ENCODE measurements at places on chromosomes 7 and 10.
A peak's percentile ranks its signal among the peaks of the same experiment; 100 is the strongest.

DNA sequence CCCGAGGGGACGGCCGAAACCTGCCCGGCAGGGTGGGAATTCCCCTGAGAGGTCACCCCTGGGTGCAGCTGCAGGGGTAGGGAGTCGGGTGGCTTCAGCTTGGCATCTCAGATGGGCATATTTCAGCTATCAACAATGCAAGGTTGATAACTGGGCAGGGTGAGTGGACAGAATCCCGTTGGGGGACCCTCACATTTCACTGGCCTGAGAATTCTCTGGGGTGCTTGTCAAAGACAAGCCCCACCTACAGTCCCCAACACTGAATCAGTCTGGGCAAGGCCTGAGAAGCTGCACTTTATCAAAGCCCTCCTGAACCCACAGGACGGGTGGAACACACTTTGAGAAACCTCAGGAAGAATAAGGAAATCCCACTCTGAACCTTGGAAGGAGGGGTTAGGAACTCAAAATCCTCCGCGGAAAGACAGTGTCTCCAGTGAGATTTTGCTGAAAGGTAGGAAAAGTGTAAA is 3.1 kb downstream of the RGS10 start:
- DNase-seq = no peak

GRCh38 chr7:68155676-68156075 is 1159.0 kb downstream of the TYW1 start:
- no peak for DNase-seq

- DNase-seq = no peak
Measured at GRCh38 chr10:122142641-122143237, 128.4 kb upstream of the BTBD16 start.

- no peak for DNase-seq
Measured at GRCh38 chr10:71241114-71241829, 28.9 kb downstream of the UNC5B start.

DNA sequence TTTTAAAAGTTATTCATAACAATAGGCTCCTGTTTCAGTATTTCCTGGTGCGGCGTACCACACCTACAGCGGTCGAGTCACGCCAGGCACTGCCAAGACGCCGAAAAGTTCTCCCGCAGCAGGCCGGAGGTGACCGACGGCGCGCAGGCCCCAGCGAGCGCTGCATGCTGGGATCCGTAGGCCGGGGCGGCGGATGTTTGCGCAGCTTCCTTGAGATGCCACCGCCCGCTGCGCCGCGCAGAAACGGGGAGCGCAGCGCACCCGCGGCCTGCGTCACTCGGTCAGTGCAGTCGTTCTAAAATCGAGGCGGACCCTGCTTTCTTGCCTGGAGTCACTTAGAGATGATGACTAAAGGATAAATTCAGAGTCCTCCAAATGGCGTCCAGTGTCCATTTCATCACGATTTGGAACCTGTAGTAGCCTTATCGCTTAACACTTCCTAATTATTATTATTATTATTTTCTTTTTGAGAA is 1.3 kb upstream of the KIF11 start:
- peak; percentile 29 for DNase-seq

- no peak for DNase-seq
Measured at GRCh38 chr10:95831515-95831914, 75.6 kb downstream of the ENTPD1 start.

DNA sequence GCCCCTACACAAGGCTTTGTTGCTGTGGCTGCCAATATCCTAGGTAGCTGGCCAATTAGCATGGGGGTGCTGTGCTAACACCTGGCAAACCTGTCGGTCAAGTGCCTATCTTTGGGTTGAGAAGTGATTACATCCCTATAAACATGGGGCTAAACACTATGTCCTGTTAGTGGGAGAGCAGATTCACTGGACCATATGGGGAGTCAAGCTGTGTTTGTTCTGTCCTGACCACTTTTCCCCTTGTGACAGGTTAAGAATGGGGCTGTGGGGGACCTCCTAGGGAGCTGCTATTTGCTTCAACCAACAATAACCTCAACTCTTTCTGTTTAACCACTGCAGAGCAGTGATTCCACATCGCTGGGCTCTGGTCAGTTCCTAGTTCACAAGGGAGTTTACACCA is 151.5 kb upstream of the AOAH start:
- peak; percentile 81 for DNase-seq

DNA sequence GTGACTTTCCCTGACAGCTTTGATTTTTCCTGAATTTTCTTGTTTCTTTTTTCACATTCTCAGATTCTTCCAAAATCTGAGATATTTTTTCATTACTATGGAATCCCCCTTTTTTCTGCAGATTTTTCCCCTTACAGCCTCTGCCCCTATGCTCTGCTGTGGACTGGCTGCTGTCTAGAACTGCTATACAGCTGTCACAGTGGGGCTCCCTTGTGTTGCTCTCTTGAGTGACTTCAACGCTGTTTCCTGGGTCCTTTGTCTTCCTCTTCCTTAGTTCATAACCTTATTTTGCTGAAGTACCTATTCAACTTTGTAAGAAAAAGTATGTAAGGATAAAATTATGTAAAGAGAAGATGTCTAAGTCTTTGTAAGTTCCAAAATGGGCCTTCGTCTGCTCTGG is 234.1 kb upstream of the YAE1 start:
- DNase-seq = no peak

GRCh38 chr10:44889834-44890233 is 21.3 kb upstream of the TMEM72 start:
- DNase-seq = no peak

DNA sequence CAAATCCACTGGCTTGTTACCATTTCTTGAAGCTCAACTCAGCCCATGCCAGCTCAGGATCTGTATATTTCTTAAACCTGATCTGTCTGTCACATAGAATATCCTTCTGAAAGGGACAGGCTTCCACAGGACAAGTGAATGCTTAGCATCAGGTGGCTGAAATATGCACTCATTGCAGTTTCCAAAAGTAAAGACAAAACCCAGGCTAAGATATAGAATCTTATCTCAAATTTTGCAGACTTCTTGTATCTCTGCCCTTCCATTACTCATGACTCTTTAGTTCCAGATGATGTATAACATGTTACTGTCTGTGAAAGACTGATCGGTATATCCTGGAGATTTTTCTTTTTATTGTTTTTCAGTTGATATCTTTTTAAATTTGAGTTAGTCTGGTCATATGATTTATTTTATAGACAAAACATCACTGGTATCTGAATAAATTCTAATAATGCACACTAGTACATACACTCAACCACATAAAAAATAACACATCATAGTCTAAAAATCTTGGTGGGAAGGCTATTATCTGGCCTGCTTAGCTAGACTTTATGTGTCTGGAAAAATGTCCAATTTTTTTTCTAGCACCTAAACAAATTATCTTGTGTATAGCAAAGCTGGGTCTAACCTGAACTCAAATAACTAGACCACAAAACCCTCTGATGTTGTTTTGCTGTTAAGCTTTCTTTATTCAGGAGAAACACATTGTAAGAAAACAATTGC is 182.6 kb downstream of the ADAM12 start:
- DNase-seq = no peak

DNA sequence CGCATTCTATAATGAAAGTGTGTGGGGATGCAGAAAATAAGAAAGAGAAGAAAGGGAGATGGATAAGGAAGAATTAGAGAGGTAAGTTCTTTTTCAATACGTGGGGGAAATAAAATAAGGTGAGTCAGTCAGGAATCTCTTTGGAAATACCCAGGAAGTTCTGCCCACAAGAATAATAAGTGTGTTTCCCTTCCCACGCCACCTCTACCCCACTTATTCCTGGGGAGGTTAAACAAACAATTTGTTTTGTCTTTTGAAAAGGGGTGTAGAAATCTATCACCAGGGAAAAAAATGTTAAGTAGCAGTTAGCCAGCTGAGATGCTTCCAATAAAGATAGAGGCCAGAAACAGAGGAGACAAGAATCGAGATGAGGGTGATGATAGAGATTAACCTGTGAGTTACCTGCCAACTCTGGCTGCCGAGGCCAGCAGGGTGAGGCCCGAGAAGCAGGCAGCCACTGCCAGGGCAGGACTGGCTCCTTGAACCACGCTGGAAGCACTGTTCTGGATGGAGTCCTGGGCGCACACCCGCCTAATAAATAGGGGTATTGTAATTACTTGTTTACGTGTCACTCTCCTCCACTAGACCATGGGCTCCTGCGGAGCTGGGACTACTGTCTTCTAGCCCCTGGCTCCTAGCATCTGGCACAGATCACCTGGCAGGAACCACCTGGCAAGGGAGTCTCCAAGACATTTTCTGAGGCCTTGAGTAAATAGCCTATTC is 191.3 kb downstream of the FGFR2 start:
- DNase-seq = no peak

DNA sequence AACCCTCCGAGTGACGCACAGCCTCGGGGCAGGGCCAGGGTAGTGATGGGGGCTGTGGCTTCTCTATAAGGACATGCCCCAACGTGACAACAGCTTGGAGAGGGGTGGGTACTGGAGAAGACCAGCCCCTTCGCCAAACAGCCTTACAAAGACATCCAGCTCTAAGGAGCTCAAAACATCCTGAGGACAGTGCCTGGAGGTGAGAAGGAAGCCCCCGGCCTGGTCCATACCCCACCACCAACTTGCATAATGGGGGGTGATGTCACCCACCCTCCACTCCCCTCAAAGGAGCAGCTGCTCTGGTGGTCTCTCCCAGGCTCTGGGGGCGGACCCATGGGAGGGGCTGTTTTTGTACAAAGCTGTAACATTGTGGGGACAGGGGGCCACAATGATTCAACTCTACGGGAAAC is 15.1 kb downstream of the PRSS2 start:
- no peak for DNase-seq

DNA sequence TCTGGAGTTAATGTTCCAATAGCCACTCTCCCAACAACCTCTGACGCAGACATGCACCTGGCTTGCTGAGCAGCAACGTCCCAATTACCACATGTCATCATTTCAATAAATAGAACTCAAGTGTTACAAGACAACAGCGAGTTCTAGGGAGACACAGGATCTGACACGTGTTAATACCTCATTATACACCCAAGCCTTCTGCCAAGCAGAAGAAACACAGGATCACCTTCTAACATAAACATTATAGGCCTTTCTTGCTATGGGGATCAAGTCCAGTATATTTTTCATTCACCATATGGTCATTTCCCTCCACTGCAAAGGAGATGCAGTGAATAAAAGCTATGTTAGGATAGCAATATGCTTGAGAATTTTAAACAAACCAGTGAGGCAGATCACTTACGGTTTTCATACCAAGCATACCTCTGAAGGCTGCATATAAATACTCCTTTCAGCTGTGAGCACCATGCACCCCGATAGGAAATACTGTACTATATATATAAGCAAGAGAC is 74.2 kb downstream of the JAZF1 start:
- DNase-seq = peak; percentile 89

- DNase-seq = no peak
Measured at GRCh38 chr10:132593389-132593788, 55.8 kb downstream of the INPP5A start.

- DNase-seq = no peak
Measured at GRCh38 chr10:62869958-62870357, 53.8 kb upstream of the EGR2 start.

DNA sequence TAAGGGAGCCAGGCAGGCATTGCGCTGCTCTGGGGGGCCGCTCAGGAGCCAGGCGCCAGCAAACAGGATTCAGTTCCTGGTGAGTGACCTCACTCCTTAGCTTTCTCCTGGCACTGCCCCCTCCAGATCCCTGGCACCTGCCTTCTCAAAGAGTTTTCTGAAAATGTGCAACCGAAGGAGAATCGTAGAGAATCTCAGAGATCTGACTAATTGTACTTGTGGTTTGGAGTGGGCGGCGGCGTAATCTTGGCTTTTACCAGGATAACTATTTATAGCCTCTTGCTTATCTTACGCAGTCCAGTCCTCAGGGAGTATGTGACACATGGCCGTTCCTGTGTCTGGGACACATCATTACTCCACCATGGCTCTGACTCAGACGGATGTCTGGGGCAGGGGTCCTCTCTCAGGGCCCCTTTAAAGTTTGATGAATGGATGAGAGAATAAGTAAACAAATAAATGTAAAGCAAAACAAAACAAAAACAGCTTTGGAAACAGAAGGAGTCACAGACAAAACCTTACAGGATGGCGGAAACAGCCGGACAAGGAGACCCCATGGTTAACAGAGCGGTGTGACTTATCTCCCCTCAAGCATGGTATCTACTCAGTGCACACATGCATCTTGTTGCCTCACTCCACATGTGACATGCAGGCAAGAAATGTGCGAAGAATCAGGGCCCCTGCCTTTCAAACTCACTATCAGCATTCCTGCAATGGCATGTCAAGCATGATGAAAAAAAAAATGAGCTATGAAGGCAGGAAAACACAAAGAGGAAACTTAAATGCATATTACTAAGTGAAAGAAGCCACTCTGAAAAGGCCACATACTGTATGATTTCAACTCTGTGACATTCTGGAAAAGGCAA is 99.7 kb downstream of the TNS3 start:
- DNase-seq = no peak

GRCh38 chr7:125908711-125909110 is 979.1 kb upstream of the POT1 start:
- DNase-seq = no peak

DNA sequence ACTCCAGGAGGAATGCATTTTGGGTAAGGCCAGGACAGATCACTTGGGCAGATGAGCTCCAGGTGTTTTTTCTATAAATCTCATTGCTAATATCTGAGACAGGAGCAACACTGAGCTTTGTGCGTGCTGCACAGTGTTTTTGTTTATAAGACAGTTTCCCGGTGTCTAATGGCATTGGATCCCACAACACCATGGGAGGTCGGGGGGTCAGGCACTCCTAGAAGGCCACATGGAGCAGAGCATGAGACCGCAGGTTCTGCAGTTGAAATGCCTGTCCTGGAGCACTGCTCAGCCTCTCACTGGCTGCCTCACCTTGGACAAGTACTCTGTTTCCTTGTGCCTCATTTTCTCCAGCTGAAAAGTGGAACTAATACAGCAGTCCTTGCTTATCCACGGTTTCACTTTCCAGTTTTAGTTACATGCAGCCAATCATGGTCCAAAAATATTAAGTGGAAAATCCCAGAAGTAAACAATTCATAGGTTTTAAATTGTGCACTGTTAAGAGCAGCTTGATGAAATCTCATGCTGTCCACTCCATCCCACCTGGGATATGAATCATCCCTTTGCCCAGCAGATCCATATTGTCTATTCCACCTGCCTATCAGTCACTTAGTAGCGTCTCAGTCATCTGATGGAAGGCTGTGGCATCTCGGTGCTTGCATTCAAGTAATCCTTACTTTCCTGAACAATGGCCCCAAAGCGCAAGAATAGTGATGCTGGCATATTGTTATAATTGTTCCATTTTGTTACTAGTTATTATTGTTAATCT is 35.2 kb downstream of the ATXN7L1 start:
- DNase-seq = no peak
